Thyroid gland (tissue), 4 donors: ENCODE measurements at places on chromosomes 3 and 15. TPM values are rescaled to one million over a fixed set of nuclear protein-coding genes. Genes with fewer than 3 reads are reported as not detected.

DNA sequence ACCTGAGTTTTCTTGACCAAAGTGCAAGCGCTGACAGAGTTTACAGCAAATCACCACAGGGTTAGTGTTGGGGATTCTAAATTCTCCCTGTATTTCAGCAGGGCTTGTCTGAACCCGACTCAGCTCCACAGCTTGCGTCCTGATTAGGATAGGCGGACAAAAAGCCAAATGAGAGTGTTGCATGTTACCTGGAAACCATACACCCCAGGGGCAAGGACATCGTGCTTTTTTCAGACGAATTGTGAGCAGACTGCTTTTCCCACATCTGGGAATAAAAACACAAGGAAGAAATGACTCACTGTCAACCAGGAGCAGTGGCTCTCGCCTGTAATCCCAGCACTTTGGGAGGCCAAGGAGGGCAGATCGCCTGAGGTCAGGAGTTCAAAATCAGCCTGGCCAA, 3.0 kb downstream of the DZIP1L start:
- H3K27ac ChIP-seq = no peak overlapping the region
- H3K36me3 ChIP-seq = no peaks in the 10 kb centered on the region
- DNase-seq = no peak
- H3K27me3 ChIP-seq = no peaks in the 10 kb centered on the region
- no peak overlapping the region for H3K4me3 ChIP-seq
- peaks cover 32% of the 10 kb centered on the region for H3K4me1 ChIP-seq

DNA sequence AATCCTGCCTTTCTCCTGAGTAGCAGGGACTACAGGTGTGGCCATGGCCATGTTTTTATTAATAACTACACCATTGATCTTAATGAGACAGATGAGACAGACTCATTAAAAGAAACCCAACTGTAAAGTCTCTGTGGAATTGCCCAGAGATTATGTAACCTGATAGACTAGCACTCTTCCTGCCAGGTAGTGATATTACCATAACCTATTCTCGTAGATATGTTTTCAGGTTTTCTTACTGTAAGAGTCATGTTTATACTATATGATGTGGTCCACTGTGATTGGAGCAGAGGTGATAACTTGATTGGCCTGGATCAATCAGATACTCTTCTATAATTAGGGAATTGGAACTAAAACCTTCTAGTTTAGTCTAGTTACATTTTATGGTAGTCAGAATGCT, 93.7 kb downstream of the NFKBIZ start:
- H3K4me1 ChIP-seq = peaks cover 2% of the 10 kb centered on the region
- H3K4me3 ChIP-seq = no peak overlapping the region
- H3K36me3 ChIP-seq = no peaks in the 10 kb centered on the region
- H3K27ac ChIP-seq = no peak overlapping the region

- no peaks in the 10 kb centered on the region for H3K27me3 ChIP-seq
- H3K36me3 ChIP-seq = no peaks in the 10 kb centered on the region
- no peak for DNase-seq
- H3K27ac ChIP-seq = no peak overlapping the region
Observed at GRCh38 chr3:187856555-187856954, 111.3 kb upstream of the BCL6 start.

GRCh38 chr3:23950293-23950692, 5.2 kb downstream of the NR1D2 start:
- no peaks in the 10 kb centered on the region for H3K36me3 ChIP-seq
- H3K4me1 ChIP-seq = peaks cover 71% of the 10 kb centered on the region
- no peak for DNase-seq
- peak overlapping the region; percentile 11 for H3K27ac ChIP-seq
- no peaks in the 10 kb centered on the region for H3K27me3 ChIP-seq

- no peaks in the 10 kb centered on the region for H3K4me1 ChIP-seq
- DNase-seq = no peak
- no peaks in the 10 kb centered on the region for H3K36me3 ChIP-seq
- no peak overlapping the region for H3K4me3 ChIP-seq
- no peaks in the 10 kb centered on the region for H3K27me3 ChIP-seq
- no peak overlapping the region for H3K27ac ChIP-seq
Observed at GRCh38 chr3:102125197-102125993, 276.1 kb downstream of the NFKBIZ start.

- no peaks in the 10 kb centered on the region for H3K36me3 ChIP-seq
- no peaks in the 10 kb centered on the region for H3K4me1 ChIP-seq
Observed at GRCh38 chr3:65277798-65278197, 590.0 kb upstream of the ADAMTS9 start.

- peaks cover 8% of the 10 kb centered on the region for H3K4me1 ChIP-seq
- H3K27me3 ChIP-seq = no peaks in the 10 kb centered on the region
- H3K36me3 ChIP-seq = no peaks in the 10 kb centered on the region
Observed at GRCh38 chr3:179608931-179609720, 4.5 kb downstream of the NDUFB5 start.

The VILL gene
- 11.8 TPM for total RNA-seq

The PLSCR2 gene
- total RNA-seq = not detected

GRCh38 chr3:181534781-181535221, 176.9 kb upstream of the SOX2 start:
- no peaks in the 10 kb centered on the region for H3K36me3 ChIP-seq
- H3K27ac ChIP-seq = no peak overlapping the region
- no peak for DNase-seq
- no peaks in the 10 kb centered on the region for H3K27me3 ChIP-seq

The GPR160 gene
- 9.8 TPM for total RNA-seq

The C3orf85 gene
- not detected for total RNA-seq

DNA sequence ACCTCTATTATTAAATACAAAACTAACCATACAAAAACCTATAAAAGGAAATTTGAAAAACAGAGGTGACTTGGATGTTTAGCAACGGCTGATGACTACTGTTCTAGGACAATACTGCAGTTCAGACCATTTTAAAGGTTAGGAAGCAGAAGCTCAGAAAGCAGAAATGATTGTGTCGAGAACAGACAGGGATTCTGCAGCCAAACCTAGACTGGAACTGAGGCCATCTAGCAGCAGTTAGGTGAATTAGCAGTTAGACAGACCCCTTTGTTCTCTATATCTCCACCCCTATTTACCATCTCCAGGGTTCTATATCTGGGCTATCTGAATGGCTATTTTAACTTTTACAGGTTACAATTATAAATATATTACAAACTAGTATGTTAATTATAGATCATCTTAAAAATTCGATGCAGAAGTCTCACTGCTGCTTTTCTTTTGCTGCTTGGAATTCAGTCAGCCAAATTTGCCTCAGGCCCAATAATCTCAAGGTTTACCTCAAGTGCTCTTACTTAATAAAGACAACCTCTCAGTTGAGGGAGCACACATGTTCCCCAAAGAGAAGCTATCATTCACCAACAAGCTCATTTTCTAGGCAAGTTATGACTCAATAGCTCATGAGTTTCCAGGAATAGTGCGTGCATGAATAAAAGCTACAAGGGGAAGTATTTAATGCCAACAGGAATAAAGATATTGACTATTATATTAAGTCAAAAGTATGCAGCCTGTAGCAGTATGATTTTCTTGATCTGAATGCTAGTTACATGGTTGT, 9.3 kb upstream of the IL1RAP start:
- no peak for DNase-seq
- no peak overlapping the region for H3K4me3 ChIP-seq
- no peaks in the 10 kb centered on the region for H3K27me3 ChIP-seq
- no peaks in the 10 kb centered on the region for H3K4me1 ChIP-seq

GRCh38 chr3:64792445-64792844, 104.6 kb upstream of the ADAMTS9 start:
- no peak overlapping the region for H3K27ac ChIP-seq
- H3K27me3 ChIP-seq = no peaks in the 10 kb centered on the region
- H3K4me1 ChIP-seq = peaks cover 11% of the 10 kb centered on the region
- H3K4me3 ChIP-seq = no peak overlapping the region
- no peaks in the 10 kb centered on the region for H3K36me3 ChIP-seq

The IMPG2 gene
- total RNA-seq = 0.24 TPM

DNA sequence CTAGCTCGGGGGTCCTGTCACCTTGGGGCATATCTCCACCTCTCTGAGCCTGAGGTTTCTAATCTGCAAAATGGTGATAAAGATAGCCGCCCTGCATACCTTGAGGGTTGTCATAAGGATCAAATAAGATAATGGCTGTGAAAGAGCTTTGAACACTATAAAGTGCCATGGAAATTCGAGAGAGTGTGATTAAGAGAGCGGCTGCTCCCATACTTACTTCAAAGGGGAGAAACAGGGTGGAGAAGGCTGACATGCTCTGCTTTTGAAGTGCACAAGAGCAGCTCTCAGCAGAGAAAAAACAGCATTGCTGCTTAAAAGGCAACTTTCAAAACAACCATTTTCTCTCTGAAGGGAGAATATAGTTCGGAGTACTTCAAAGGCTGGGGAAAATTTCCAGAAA, 529.2 kb downstream of the EPHB1 start:
- H3K27me3 ChIP-seq = no peaks in the 10 kb centered on the region
- peaks cover 14% of the 10 kb centered on the region for H3K4me1 ChIP-seq
- no peak overlapping the region for H3K4me3 ChIP-seq
- no peaks in the 10 kb centered on the region for H3K36me3 ChIP-seq
- DNase-seq = no peak

- no peaks in the 10 kb centered on the region for H3K27me3 ChIP-seq
- no peak for DNase-seq
- H3K4me1 ChIP-seq = no peaks in the 10 kb centered on the region
- no peak overlapping the region for H3K27ac ChIP-seq
- H3K4me3 ChIP-seq = no peak overlapping the region
Observed at GRCh38 chr3:68163062-68163461, 508.6 kb upstream of the SUCLG2 start.

GRCh38 chr3:37701734-37702433, 159.8 kb upstream of the CTDSPL start:
- H3K4me3 ChIP-seq = no peak overlapping the region
- H3K27ac ChIP-seq = peak overlapping the region; percentile 91
- H3K4me1 ChIP-seq = peaks cover 37% of the 10 kb centered on the region
- DNase-seq = no peak

DNA sequence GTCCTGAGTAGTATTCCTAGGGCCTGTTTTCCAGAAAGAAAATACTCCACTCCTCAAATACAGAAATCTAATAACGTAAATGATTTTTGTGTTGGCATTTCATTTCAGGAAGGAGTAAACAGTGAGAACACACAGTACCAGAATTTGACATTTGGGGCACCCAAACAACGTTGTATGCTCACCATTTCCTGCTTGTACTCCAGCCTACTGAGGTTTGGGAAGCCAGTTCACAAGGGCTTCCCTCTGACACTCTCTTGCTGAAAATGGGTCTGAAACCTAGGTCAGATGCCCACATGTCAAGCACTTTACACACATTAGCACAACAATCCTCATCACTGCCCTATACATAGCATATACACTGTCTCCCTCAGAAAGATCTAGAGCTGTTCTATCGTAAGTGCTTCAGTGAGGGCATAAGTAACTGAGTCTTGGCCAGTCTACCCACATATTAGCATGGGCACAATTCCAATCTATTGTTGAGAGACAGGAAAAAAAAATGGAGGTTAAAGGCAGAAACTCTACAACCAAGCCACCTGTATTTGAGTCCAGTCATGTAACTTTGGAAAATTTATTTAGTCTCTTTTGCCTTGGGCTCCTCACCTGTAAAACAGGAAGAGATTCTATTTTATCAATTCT, 43.5 kb upstream of the RSL24D1 start:
- no peak overlapping the region for H3K27ac ChIP-seq
- H3K27me3 ChIP-seq = no peaks in the 10 kb centered on the region
- peaks cover 3% of the 10 kb centered on the region for H3K4me1 ChIP-seq
- H3K4me3 ChIP-seq = no peak overlapping the region
- no peaks in the 10 kb centered on the region for H3K36me3 ChIP-seq

DNA sequence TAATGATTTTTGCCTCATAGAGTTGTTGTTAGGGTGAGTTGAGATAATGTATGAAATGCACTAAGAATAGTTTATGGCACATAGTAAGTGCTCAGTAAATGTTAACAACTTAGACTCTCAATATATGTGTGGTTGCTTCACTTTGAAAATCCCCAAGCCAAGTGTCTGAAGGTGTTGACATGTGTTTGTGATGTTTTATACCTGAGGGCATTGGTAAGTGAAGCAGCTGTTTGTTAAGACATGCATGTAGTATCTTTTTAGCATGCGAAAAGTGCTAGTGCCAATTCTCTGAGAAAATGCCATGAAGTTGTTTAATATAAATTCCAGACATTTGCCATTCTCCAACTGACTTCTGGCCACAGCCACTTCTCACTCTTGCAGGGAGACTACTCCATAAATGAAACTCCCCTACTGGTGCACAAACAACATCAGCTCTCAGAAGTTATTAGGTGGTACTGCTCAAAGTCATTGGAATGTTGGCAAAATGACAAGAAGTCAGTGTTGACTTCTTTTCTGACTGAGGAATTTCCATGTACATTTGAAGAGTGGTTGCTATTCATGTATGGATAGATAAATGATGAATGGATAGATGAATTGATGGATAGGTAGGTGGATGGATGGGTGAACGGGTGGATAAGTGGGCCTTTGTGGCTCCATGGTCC, 103.6 kb upstream of the NUDT16 start:
- DNase-seq = peak; percentile 21
- no peak overlapping the region for H3K4me3 ChIP-seq
- peak overlapping the region; percentile 19 for H3K27ac ChIP-seq
- H3K36me3 ChIP-seq = no peaks in the 10 kb centered on the region
- no peaks in the 10 kb centered on the region for H3K27me3 ChIP-seq

- H3K36me3 ChIP-seq = no peaks in the 10 kb centered on the region
- DNase-seq = no peak
- H3K4me3 ChIP-seq = no peak overlapping the region
- H3K27ac ChIP-seq = no peak overlapping the region
Observed at GRCh38 chr3:172591876-172592771, 68.9 kb upstream of the TNFSF10 start.

- H3K27me3 ChIP-seq = no peaks in the 10 kb centered on the region
- H3K27ac ChIP-seq = no peak overlapping the region
- no peaks in the 10 kb centered on the region for H3K36me3 ChIP-seq
- H3K4me1 ChIP-seq = no peaks in the 10 kb centered on the region
Observed at GRCh38 chr3:152574461-152575079, 260.4 kb upstream of the P2RY1 start.

The MYO1E gene
- 38.1 TPM for total RNA-seq

- H3K27me3 ChIP-seq = no peaks in the 10 kb centered on the region
- H3K4me3 ChIP-seq = no peak overlapping the region
- no peaks in the 10 kb centered on the region for H3K4me1 ChIP-seq
- H3K36me3 ChIP-seq = no peaks in the 10 kb centered on the region
- no peak overlapping the region for H3K27ac ChIP-seq
Observed at GRCh38 chr3:48544141-48544540, 12.5 kb downstream of the PFKFB4 start.

DNA sequence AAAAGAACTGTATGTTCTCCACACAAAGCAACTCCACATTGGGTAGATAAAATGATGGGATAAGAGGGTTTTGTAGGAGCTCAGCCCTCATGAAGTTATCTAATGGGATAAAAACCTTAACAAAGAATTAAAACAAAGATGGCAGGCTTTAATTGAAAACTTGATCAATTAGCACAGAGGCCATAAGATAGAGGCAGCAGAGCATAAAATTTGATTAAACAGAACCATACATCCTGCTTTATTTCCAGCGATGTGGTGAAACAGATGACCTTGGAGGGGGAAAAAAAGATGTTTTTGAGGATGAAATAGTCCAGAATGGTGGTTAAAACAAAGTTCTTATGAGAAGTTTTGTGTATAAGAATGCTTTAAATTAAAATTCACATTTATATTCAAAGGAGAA, 130.9 kb upstream of the ALCAM start:
- H3K27me3 ChIP-seq = no peaks in the 10 kb centered on the region
- no peak overlapping the region for H3K27ac ChIP-seq
- no peak overlapping the region for H3K4me3 ChIP-seq
- no peak for DNase-seq
- no peaks in the 10 kb centered on the region for H3K4me1 ChIP-seq

The ACP3 gene
- 8.0 TPM for total RNA-seq
